ENCODE measurements at places on chromosomes 12 and 14.

GRCh38 chr14:59458486-59458885 lies 6.7 kb downstream of the GPR135 start:
- no peak for DNase-seq

- no peak for DNase-seq
Observed at GRCh38 chr12:5593086-5593485, 161.2 kb downstream of the NTF3 start.

GRCh38 chr12:30811966-30812365 lies 57.2 kb upstream of the CAPRIN2 start:
- no peak for DNase-seq

GRCh38 chr14:84343656-84344055 lies 1186.3 kb upstream of the FLRT2 start:
- no peak for DNase-seq

GRCh38 chr14:60487211-60487610 lies 1.3 kb upstream of the C14orf39 start:
- DNase-seq, result no peak

All from SHP77 (cell line).